Cardiac septum (tissue), 1 donor: ENCODE measurements at places on chromosomes 2 and 18. TPM values are rescaled to one million over a fixed set of nuclear protein-coding genes. Genes with fewer than 3 reads are reported as not detected.

DNA sequence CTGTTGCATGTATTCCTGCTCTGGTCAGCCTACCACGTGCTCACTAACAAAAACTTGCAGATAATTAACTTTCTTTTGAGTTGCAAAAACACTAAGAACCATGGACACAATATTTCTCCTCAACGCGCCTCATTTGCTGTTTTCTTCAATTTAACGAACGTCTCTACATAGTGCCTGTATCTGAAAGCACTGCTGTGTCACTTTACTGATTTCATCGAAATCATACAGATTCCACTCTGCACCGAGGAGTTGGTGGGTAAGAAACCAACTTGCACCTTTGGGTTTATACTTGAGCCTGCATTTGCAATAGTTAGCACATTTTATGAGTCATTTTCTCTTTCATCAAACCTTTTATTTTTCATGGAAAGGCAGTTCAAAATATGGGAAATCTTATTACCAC, 145.8 kb downstream of the DCDC2C start:
- DNase-seq, result no peak

GRCh38 chr2:104952976-104953375, 84.9 kb upstream of the MRPS9 start:
- no peak for DNase-seq

The LBX2 gene
- total RNA-seq, result 0.51 TPM

The PARD3B gene
- total RNA-seq, result 9.5 TPM

The TMEM127 gene
- 92.7 TPM for total RNA-seq

DNA sequence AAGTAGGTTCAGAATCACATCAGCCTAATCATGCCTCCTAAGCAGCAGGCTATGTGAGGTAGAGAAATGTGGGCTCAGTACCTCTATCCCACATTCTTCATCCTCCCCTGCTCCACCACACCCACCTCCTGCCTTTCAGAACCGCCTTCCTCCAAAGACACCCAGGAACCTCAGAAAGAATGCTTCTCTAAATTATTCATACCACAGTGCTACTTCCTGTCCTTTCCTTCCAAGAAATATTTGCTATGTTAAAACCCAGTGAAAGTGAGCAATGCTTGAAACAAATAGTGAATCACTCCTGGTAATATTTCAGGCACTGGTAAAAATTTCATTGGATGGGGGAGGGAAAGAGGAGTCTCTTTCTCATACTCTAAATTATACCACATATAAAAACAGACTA, 24.0 kb upstream of the CREB1 start:
- DNase-seq, result no peak

- no peak for DNase-seq
Observed at GRCh38 chr2:149155196-149155969, 116.9 kb downstream of the LYPD6B start.

The NR4A2 gene
- 1.1 TPM for total RNA-seq
